ENCODE measurements at places on chromosomes 11 and 22.
A peak's percentile ranks its signal among the peaks of the same experiment; 100 is the strongest.

- DNase-seq, result no peak
Measured at GRCh38 chr11:2550606-2550970, 105.8 kb downstream of the KCNQ1 start.

DNA sequence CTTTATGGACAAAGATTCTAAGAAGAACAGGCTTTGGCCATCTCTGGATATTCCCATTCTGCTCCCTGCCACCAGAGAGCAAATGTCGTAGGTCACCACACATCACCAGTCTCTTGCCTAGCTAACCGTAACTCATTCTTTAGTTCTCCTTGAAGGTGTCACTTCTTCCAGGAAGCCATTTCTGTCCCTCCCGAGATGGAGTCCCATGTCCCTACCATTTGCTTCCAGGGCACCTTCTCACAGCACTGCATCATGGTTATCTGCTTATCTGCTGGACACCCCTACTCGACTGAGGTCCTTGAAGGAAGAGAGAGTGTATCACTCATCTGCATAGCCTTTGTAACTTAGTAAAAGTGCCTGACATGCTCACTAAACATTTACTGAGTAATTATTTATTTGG, 47.6 kb downstream of the FAM83F start:
- no peak for DNase-seq

GRCh38 chr11:65124480-65125196, 2.5 kb downstream of the MRPL49 start:
- DNase-seq, result no peak

DNA sequence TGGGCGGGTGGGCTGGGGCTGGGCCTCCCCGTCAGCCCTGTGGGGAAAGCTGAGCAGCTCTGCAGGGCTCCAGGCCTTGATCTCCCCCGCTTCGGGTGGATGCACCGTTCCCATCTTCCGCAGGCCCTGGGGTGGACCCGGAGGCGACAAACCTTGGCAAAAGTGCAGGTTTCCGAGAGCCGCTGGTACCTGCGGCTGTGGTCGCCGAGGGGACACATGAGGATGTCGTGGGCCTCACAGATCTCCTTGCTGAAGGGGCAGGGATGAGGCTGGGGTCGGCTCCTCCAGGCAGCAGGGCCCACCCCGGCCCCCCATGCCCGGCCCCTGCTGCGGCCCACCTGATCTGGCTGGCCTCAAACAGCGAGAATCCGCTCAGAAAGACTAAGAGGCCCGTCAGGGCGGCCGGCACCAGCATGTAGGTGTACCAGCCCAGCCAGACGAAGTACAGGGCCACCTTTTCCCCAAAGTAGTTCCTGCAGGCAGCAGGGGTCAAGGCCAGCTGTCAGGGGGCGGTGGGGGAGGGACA, 11.8 kb downstream of the ANO9 start:
- DNase-seq, result no peak

DNA sequence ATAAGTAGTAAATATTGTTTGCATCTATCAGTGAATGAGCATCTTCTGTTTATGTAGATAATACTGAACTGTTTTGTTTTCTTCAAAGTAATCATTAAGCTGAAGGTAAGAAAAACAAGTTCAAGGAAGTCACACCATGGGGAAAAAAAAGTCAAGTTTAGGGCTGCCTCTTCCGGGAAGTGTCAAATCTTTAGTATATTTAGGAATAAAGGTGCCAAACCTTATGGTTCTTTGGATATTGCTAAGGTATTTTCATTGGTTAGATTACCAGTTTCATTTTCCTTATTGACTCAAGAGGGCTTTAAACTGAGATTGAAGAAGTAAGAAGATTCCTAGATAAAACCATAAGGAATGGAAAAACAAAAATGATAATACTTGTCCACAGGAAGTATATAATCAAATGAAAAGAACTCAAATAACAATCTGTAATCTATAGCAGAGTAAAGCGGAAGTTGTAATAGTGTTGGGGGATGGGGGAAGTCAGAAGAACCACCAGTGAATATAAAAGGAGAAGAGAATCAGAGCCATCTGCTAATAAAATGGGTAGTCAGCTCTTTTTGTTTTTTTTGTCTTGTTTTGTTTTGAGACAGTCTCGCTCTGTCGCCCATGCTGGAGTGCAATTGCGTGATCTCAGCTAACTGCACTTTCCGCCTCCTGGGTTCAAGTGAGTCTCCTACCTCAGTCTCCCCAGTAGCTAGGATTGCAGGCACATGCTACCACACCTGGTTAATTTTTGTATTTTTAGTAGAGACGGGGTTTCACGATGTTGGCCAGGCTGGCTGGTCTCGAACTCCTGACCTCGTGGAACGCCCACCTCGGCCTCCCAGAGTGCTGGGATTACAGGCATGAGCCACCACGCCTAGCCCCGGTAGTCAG, 2.3 kb downstream of the ATM start:
- DNase-seq, result peak; percentile 85

- no peak for DNase-seq
Measured at GRCh38 chr11:70877151-70877550, 375.2 kb downstream of the SHANK2 start.

- no peak for DNase-seq
Measured at GRCh38 chr11:57815476-57815875, 53.9 kb downstream of the CTNND1 start.

- DNase-seq, result no peak
Measured at GRCh38 chr11:10505278-10506007, 35.5 kb downstream of the RNF141 start.

GRCh38 chr22:43911351-43911750, 12.3 kb upstream of the PNPLA3 start:
- no peak for DNase-seq

DNA sequence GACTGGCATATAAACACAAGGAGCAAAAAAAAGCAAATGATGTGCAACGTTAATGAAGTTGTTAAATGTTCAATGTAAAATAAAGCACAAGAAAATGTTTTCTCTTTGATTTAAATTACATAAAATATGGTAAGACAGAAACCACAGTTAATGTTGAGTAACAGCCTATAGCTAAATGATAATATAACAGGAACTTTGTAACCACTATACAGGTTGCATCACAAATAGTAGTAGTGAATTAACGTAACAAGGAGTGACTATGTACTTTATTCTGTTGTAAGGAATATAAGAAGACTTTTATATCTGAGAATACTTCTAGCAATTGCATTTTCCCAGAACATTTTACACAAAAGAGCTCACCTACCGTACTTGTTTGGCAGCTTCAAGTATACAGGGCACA, 16.9 kb downstream of the SAAL1 start:
- no peak for DNase-seq

GRCh38 chr11:19493446-19494213, 219.0 kb upstream of the NAV2 start:
- DNase-seq, result no peak

GRCh38 chr11:36565031-36565610, 2.7 kb upstream of the RAG1 start:
- no peak for DNase-seq

DNA sequence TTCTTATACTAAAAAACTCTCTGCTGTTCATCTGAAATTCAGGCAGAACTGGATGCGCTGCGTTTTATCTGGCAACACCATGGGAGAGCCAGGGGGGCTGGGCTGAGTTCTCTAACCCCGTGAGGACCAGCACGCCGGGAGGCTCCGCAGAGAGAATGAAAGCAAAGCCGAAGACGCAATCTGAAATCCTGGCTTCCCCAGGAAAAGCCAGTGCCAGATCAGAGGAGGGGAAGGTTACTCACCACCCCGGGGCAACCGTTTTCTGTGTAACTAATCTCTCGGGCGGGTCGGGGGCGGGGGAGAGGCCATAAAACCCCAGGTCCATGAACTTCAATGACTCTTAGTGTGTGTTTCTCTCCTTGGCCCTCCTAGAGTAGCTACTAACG, 99.4 kb downstream of the SHANK2 start:
- no peak for DNase-seq

GRCh38 chr22:36375071-36375980, 12.4 kb downstream of the MYH9 start:
- DNase-seq, result no peak

DNA sequence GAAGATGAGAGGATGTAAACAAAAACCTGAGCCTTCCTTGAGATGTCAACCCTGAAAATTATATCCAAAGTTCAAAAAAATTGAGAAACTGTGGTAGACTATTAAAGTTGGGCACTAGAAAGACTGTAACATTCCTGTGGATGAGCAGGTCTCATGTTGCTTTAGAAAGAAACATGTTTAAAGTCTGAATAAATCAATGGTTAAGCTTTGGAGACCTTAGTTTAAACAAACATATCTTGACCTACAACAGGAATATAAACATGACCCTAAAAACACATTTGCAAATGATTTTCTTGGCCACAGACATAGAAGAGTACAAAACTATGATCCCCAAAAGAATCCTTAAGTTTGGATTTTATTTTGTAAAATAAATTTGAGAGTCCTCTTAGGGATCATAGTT, 38.1 kb upstream of the PCF11 start:
- no peak for DNase-seq

GRCh38 chr22:42389143-42389542, 43.1 kb downstream of the NFAM1 start:
- no peak for DNase-seq

DNA sequence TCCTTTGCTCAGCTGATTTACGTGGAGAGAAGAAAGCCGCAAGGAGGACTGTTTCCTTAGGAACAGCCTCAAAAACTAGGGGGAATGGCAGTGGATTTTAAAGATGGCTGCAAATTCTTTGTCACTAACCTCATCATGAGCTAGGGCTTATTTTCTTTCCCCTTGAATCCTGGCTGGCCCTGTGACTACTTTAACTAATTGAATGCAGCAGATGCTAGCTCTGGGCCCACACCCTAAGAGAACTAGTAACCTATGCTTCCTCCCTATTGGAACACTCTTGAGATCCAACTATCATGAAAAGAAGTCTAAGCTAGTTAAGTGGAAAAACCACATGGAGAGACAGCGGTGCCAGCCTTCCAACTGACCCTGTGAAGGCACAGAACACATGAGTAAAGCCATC, 421.3 kb upstream of the NARS2 start:
- no peak for DNase-seq

DNA sequence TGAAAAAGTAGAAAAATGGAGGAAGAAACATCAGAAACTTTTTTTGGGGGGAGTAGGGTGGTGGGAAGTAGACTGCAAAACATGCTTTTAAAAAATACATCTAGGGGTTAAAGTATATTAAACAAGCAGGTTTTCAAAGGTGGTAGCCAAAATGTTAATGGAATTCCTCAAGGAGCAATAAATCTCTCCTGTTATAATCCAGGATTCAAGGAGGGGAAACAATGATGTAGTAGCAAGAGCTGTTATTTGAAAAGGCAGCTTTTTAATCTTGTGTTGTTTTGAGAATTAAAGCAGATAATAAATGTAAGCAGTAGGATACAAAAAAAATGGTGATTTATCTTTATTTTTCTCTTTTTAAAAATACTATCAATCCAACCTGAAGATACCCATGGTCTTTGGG, 736.5 kb upstream of the CCDC90B start:
- DNase-seq, result no peak

GRCh38 chr11:96155627-96156378, 187.2 kb downstream of the MAML2 start:
- DNase-seq, result peak; percentile 55

DNA sequence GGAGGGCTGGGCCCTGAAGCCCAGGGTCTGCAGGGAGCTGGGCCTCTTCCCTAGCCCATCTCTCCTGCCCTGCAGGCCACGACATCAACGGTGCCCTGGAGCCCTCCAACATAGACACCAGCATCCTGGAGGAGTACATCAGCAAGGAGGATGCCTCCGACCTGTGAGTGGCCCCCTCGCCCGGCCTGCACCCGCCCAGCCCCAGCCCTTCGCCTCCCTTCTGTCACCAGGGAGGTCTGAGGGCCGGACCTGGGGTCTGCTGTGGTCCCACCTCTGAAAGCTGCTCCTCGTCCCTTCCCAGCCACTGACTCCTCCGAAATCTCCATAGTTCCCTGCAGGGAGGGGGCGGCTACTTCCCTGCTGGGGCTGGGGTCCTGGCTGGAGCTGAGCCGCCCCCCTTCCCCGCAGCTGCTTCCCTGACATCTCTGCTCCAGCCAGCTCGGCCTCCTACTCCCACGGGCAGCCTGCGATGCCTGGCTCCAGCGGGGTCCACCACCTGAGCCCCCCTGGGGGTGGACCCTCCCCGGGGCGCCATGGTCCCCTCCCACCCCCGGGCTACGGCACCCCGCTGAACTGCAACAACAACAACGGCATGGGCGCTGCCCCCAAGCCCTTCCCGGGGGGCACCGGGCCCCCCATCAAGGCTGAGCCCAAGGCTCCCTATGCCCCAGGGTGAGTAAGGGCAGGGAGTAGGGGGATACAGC, 13.3 kb downstream of the MYRF start:
- DNase-seq, result no peak

- DNase-seq, result no peak
Measured at GRCh38 chr11:41177791-41178190, 281.7 kb downstream of the LRRC4C start.

- no peak for DNase-seq
Measured at GRCh38 chr22:48477031-48477721, 1350.5 kb downstream of the BRD1 start.

DNA sequence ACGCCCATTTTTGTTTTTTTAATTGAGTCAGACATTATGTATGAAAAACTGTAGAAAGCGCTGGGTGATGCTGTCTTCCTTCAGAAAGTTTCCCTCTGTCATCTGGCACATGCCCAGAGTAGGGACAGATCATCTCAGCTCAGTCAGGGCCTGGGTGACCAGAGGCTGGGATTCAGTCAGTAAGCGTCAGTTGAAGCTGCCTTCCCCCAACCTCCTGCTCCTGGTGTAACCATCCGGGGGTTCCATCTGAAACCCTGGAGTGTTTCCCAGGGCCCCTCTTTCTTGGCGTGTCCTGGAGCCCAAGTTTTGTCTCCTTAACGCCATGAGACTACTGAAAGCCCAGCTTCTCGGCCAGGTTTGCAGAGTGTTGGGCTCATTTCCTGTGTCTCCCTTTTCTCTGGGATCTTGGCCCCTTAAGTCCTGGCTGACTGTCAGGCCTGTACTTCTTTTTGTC, 10.7 kb downstream of the PPFIA1 start:
- DNase-seq, result no peak

DNA sequence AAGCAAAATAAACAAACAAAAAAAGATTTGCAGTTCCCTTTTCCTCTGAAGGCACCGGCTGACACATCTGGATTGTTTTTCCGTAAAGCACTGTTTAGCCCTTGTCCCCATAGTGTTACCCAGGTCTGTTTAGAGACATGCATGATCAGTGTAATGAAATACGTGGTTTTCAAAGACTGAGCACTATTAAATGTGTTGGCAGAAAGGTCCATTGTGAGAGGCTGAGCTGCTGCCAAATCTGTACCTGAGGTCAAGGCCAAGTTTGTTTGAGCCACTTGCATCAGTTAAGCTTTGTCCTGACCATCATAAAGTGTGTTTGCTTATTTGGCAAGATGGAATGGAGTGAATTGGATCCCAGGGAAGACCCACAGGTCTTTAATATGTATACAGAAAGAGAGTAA, 26.3 kb downstream of the CTR9 start:
- no peak for DNase-seq
